ENCODE measurements at places on chromosomes 5 and 9.

DNA sequence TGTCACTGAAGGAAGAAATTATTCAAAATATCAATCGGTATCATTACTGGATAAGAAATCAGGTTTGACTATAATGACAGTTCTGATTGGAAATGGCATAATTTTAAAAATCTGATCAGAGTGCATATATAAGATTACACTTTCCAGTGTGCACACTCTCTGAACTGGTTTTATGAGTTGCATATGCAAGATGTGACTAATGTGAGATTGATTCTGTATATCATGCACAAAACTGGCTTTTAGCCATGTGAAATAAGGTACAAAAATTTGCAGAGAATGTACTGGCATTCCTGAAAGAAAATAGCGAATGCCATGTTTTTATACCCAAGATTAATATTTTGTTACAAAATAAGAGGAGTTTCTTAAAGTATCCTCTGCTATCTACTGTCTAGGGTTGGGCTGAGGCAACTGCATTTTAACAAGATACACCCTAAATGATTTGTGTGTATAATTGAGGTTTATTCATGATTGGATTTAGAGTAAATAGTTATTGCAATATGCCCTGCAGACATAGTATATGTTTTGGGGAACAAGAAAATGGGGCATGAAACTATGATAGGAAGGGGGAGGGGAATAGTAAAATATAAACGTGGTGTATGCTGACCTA is 70.7 kb downstream of the LNPEP start:
- no peak for DNase-seq

- DNase-seq, result no peak
These were observed 24.4 kb upstream of the GPR151 start for GRCh38 chr5:146540414-146540813.

GRCh38 chr5:59036274-59036961 is 453.5 kb downstream of the RAB3C start:
- DNase-seq, result no peak

- DNase-seq, result no peak
These were observed 199.6 kb downstream of the SMARCA2 start for GRCh38 chr9:2214707-2215106.

- peak; percentile 61 for DNase-seq
These were observed 35.8 kb downstream of the DCAF10 start for GRCh38 chr9:37836386-37836785.

- no peak for DNase-seq
These were observed 96.8 kb downstream of the ZCCHC7 start for GRCh38 chr9:37217161-37217560.

DNA sequence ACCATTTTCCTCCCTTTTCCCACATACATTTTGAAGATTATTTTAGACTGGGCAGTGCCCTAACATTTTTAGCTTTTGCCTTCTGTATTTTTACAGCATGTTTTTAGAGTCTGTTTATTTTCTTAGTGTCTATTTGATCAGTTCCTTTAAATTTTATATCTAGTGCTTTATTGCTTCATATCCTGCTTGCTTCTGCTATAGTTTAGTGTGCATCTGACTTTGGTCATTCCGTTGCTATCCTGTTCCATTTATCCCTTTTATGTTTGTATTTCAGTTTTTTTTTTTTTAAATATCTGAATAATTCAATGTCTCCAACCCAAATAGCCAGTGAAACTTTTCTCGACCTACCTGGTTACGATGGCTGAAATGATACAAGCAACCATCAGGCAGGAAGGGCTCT is 203.8 kb downstream of the ARHGAP26 start:
- no peak for DNase-seq

DNA sequence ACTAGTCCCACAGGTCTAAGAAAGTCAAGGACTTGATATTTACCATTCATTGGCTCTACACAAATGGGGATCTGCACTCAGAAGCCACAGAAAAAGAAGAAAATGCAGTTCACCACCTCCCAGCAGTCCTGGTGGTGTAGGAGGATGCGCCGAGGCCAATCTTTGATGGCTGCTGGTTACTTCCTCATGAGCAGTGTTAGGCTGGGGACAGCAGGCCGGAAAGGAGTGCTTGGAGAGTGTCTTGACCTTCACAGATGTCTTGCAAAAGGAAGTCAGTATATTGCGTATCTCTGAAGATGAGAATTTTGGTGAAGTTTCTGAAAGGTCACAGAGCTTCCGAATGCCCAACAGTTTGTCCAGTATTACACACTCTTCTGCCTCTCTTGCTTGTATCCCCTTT is 597.0 kb downstream of the EBF1 start:
- no peak for DNase-seq

DNA sequence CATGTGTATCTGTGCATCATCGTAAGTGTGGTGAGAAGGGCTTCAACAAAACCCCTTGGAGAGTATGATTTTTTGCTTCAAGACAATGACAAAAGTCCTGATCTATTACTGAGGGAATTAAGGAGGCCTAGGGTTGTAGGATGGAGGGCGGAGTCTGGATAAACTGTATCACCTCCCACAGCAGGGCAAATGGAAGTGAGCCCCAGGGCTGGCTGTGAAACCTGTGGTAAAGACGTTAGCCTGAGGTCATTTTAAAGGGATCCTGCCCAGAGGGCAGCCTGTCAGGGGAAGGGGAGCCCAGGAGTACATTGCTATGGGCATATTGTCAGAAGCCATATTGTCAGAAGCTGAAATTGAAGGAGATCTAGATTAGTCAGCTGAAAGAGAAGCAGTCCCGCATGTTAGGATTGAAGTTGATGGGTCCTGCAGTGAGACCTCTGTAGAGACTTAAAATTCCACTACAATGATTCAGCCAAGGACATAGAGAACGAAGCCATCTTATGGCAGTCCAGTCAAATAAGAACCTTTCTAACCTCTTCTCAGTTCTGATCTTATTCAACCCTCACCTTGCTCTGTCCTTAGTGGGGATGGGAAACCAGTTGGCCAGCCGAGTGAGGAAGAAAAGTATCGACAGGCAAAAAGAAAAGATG is 26.9 kb downstream of the ADGRV1 start:
- DNase-seq, result no peak

DNA sequence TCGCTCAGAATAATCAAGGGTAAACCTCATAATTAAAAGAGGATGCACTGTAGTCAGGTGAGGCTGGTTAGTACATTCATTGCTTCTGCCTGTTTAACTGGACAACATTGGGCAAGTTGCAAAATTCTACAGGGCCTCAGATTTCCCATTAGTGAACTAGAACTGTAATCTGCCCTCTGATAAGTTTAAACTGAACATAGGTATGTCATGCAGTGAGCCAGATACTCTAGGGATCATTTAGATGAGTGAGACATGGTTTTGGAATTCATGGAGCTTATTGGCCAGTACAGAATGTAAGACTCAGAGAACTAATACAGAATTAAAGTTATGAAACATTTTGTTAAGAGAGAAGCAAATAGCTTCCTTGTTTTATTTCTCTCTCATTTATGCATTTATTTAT is 35.9 kb downstream of the RNF44 start:
- DNase-seq, result no peak

DNA sequence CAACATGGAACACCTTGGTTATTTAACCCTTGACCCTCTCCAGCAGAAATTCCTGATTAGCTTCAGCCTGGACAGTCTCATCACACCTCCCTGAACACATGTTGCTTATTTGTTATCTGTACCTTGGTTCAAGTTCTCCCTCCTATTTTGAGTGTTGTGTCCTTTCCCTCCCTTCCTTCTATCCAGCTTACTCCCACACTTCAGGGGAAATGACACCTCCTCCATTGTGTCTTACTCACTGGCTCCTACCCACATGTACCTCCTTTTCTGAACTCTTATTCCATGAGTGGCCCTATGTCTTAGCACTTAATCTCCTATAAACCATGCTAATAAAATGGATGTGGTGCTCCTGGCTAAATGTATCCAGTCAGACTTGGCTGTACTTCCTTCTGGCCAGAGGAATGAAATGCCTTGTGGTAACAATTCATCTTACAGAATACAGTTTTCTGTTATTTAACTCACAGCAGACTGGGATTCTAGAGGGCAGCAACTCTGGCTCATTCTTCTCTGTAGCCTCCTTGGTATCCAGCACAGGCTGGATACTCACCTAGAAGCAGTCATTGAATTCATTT is 11.2 kb downstream of the LIX1 start:
- DNase-seq, result no peak
